T-helper 17 cell (primary cell): ENCODE measurements at places on chromosomes 2 and 18.

- H3K27me3 ChIP-seq = peaks cover 5% of the 10 kb centered on the region
- H3K27ac ChIP-seq = no peak overlapping the region
- no peaks in the 10 kb centered on the region for H3K36me3 ChIP-seq
- no peak overlapping the region for H3K4me3 ChIP-seq
These were observed 100.9 kb upstream of the NEUROD1 start for GRCh38 chr2:181781078-181781786.

- no peaks in the 10 kb centered on the region for H3K27me3 ChIP-seq
- DNase-seq = no peak
- no peak overlapping the region for H3K4me3 ChIP-seq
- peaks cover 3% of the 10 kb centered on the region for H3K36me3 ChIP-seq
- H3K4me1 ChIP-seq = peaks cover 32% of the 10 kb centered on the region
These were observed 57.8 kb upstream of the SPP2 start for GRCh38 chr2:233992513-233993217.

GRCh38 chr18:8142131-8142711 lies 467.0 kb upstream of the RAB12 start:
- DNase-seq = no peak
- no peaks in the 10 kb centered on the region for H3K4me1 ChIP-seq
- no peak overlapping the region for H3K27ac ChIP-seq
- H3K27me3 ChIP-seq = no peaks in the 10 kb centered on the region
- H3K36me3 ChIP-seq = peaks cover 4% of the 10 kb centered on the region

DNA sequence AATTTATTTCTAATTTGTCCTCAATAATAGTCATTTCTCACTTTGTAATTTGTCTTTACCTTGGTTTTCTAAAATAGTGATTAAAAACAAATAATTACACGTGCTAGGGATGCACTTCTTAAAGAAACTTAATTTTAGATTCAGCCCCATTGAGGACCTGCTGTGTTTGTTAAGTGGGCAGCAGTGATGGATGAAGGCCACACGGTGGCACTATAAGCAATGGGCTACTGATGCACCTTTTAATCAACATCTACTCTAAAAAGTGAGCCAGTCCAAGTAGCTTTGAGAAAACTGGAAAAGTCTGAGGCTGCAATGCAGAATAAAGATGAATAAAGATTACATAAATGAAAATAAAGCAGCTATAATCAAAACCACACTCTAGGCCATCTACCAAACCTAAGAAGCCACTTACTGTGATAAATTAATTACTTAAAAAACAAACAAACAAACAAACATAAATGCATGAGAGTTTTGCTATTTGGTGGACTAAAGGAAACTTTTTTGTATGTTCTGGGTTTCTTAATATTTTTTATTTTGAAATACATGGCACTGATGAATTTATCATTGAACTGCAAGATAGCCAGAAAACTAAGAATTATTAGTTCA lies 89.3 kb downstream of the PDE11A start:
- no peaks in the 10 kb centered on the region for H3K36me3 ChIP-seq
- peaks cover 30% of the 10 kb centered on the region for H3K27me3 ChIP-seq
- no peak overlapping the region for H3K27ac ChIP-seq
- no peaks in the 10 kb centered on the region for H3K4me1 ChIP-seq
- no peak overlapping the region for H3K4me3 ChIP-seq

DNA sequence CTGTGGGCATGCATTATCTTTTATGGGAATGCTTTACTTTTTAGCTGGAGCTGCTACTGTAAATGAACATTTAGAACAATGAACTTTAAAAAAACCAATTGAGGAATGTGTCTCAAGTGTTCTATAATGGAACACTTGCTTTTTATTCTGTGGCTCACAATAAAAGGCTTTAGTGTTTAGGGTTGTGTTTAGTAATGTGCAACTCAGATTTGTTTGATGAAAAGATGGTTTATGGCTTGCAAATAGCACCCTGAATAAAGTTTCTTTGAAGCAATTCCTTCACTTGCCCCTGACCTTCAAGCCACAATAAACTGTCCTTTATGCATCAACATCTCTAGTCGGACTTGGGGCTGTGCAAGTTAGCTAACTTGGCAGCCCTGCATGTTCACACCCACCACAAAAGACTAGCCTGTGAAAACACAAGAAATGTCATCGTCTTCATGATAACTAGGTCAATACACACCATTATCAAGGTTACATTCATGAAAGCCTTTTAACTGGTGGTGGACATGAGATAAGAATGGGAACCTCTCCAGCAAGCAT lies 98.7 kb downstream of the MYO1B start:
- no peak overlapping the region for H3K27ac ChIP-seq
- DNase-seq = no peak

DNA sequence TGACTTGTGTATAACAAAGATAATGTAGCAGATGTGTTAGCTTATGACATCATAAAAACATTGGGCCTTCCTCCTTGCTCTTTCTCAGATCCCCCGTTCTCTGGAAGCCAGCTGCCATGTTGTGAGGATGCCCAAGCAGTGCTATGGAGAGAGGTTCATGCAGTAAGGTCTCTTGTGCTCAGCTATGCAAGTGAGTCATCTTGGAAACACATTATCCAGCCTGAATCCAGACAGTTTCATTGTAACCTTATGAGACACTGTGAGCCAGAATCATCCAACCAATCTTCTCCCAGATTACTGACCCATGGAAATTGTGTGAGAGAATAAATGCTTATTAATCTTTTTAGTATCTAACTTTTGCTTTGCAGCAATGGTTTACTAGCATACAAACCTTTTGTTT lies 60.8 kb downstream of the ST6GAL2 start:
- H3K4me1 ChIP-seq = no peaks in the 10 kb centered on the region
- no peak for DNase-seq
- no peak overlapping the region for H3K27ac ChIP-seq
- H3K36me3 ChIP-seq = no peaks in the 10 kb centered on the region

DNA sequence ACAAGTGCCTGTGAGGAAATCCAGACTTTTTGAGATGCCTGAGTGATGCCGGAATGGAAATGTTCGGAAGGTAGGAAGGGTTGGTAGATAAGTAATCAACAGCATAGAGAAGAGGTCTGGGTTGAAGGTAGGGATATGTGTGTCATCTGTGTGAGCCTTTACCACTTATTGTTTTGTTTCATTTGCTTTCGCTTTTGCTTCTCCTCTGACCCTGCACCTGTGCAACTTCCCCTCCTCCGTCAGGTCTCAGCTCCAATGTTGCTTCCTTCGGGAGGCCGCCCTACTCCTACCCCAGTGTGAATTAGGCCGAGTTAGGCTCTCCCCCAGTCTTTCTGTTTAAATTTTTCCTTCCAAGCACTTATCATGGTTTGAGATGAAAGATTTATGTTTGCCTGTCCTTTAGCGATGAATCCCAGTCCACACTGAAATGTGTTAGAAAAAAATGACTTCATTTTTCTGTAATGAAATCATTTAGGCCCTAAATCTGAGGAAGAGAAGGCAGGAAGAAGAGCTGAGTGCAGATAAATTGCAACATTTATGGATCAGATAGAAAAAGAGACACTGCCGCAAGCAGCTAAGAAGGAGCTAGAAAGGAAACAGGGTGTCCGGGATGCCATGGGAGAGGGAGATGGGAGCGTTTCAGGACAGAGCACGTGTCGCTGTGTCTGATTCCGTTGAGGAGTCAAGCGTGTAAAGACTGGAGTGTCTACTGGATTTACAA lies 139.6 kb upstream of the PELI1 start:
- H3K36me3 ChIP-seq = no peaks in the 10 kb centered on the region
- no peak overlapping the region for H3K27ac ChIP-seq
- H3K4me1 ChIP-seq = no peaks in the 10 kb centered on the region
- H3K27me3 ChIP-seq = no peaks in the 10 kb centered on the region

DNA sequence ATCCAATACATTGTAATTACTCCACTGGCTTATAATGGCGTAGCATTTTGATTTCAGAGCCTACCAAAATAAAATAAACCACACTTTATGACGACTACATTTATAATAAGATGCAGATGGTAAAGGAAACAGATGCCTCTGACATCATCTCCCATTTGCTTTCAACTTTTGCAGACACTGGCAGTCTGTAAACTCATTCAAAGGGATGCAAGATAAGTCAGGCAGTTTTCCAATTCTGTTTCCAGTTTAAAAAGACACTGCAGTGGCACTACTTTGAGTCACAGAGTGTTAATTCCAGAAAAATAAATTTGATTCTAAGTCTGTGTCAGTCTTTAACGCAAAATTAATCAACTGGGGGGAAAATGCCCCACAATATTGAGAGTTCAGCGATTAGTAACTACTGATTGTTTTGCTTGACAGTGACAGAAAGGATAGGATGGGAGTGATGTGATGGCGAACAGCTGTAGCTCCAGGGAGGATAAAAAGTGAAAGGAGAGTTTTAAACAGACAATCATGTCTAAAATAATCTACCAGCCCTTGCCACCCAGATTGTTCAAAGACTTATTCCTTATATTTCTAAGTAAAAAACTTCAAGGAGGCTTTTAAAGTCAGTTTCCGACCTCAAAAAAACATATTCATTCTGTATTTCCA lies 6.7 kb downstream of the DSEL start:
- H3K4me3 ChIP-seq = no peak overlapping the region
- H3K36me3 ChIP-seq = no peaks in the 10 kb centered on the region
- DNase-seq = no peak
- H3K27me3 ChIP-seq = no peaks in the 10 kb centered on the region

- H3K27me3 ChIP-seq = peaks cover 29% of the 10 kb centered on the region
- peaks cover 4% of the 10 kb centered on the region for H3K36me3 ChIP-seq
- DNase-seq = no peak
- no peak overlapping the region for H3K27ac ChIP-seq
These were observed 12.4 kb downstream of the G6PC2 start for GRCh38 chr2:168913495-168913894.

DNA sequence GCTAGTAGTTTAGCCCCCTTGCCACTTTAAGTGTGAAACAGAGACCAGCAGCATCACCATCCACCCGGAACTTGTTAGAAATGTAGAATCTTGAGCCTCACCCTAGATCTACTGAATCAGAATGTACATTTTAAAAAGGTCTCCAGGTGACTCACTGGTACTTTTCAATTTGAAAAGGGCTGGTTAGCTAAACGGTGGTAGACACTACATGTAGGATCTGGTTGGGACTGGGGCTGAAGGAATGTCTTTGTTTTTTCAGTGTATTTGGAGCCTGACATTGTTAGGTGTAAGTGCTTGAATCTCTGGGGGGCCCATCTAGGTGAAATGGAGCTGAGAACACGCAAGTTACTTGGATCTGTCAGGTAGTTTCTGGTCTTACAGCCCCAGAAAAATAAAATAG lies 44.0 kb upstream of the XPO1 start:
- no peaks in the 10 kb centered on the region for H3K27me3 ChIP-seq
- H3K36me3 ChIP-seq = no peaks in the 10 kb centered on the region
- H3K4me3 ChIP-seq = no peak overlapping the region
- DNase-seq = no peak

- H3K36me3 ChIP-seq = no peaks in the 10 kb centered on the region
- no peaks in the 10 kb centered on the region for H3K27me3 ChIP-seq
- H3K27ac ChIP-seq = no peak overlapping the region
- no peak for DNase-seq
- H3K4me1 ChIP-seq = no peaks in the 10 kb centered on the region
These were observed 236.0 kb downstream of the RAD51AP2 start for GRCh38 chr2:17282245-17282644.

- H3K27me3 ChIP-seq = peaks cover 5% of the 10 kb centered on the region
- peaks cover 40% of the 10 kb centered on the region for H3K4me1 ChIP-seq
- no peaks in the 10 kb centered on the region for H3K36me3 ChIP-seq
- peak overlapping the region; percentile 36 for H3K4me3 ChIP-seq
- no peak overlapping the region for H3K27ac ChIP-seq
These were observed 37.5 kb downstream of the DHRS9 start for GRCh38 chr2:169106563-169107545.

- no peak for DNase-seq
- peaks cover 60% of the 10 kb centered on the region for H3K4me1 ChIP-seq
- H3K27ac ChIP-seq = peak overlapping the region; percentile 94
- H3K4me3 ChIP-seq = no peak overlapping the region
These were observed 58.8 kb downstream of the DGKD start for GRCh38 chr2:233413046-233413445.

DNA sequence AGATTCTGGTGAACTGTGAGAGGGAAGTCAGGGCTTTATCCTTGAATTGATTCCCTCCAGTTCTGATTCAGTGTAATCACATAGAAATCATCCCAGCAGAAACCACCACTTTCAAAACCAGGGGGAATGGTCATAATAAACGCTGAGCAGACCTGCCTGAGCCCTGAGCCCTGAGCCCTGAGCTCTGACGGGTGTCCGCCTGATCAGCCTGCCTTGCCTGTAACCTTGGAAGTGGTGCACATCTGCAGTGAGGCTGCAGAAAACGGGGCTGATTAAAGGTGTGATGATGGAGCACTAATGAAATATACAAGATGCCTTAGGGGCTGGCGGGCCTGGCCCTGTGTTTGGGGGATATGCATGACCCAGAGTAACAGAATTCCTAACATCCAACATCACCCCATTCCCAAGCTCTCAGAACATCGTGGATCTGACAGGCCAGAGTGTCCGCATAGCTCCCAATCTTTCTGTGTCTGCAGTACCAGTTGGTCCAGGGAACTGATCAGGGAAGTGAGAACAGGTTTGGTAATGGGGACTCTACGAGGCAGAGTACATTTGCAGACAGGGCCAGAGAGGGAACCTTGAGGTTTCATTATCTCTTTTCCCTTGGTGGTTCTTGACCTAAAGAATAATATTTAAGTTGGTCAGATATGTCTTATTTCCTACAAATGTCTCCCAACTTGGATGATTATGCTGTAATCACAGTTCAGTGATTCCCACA lies 37.8 kb downstream of the KCTD18 start:
- no peaks in the 10 kb centered on the region for H3K36me3 ChIP-seq
- no peaks in the 10 kb centered on the region for H3K27me3 ChIP-seq
- H3K4me3 ChIP-seq = no peak overlapping the region
- H3K4me1 ChIP-seq = peaks cover 26% of the 10 kb centered on the region
- H3K27ac ChIP-seq = no peak overlapping the region

GRCh38 chr2:127479219-127479825 lies 47.0 kb downstream of the IWS1 start:
- H3K36me3 ChIP-seq = peaks cover 8% of the 10 kb centered on the region
- no peak overlapping the region for H3K4me3 ChIP-seq
- DNase-seq = no peak
- H3K27me3 ChIP-seq = no peaks in the 10 kb centered on the region
- H3K27ac ChIP-seq = no peak overlapping the region
- peaks cover 5% of the 10 kb centered on the region for H3K4me1 ChIP-seq

DNA sequence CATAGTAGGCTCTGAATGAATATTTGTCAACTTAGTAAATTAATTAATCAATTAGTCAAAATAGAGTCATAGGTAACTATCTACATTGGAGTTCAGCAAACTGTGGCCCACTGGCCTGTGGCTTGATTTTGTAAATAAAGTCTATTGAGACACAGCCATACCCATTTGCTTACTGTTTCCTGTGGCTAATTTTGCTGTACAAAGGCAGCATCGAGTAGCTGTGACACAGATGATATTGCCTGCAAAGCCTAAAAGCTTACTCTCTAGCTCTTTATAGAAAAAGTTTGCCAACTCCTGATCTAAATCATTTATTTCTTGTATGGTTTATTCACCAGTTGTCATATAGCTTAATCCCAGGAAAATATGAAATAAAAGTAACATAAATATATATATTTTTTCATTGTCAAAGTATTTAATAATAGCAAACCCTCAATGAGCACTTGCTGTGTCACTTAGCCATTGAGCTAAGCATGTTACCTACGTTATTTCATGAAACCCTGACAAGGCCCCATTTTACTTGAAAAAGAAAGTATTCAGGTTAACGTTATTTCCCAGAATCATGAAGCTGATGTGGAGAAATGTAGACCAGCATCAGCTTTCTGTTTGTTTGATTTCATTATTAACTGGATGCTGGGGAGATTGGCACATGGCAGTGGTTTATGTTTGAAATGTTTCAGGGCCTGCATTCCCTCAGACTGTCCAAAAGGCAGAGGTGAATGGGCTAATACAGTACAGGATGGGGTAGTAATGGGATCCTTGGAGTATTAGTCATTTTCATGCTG lies 69.6 kb downstream of the ICOS start:
- no peak overlapping the region for H3K4me3 ChIP-seq
- H3K27ac ChIP-seq = peak overlapping the region; percentile 87
- no peak for DNase-seq
